ENCODE measurements at places on chromosomes 1 and 21. TPM values are rescaled to one million over a fixed set of nuclear protein-coding genes. Genes with fewer than 3 reads are reported as not detected.

HCN3 gene
- total RNA-seq: 0.32 TPM

FTCD gene
- total RNA-seq: not detected

DISP1 gene
- total RNA-seq: 0.97 TPM

POLR3GL gene
- total RNA-seq: 18.8 TPM

C4BPA gene
- total RNA-seq: not detected

GJA5 gene
- 162 TPM for total RNA-seq

DESI2 gene
- total RNA-seq: 54.2 TPM

SPATA6 gene
- total RNA-seq: 3.0 TPM

SKI gene
- 14.0 TPM for total RNA-seq

INSRR gene
- total RNA-seq: not detected

F5 gene
- not detected for total RNA-seq

SLC35D1 gene
- total RNA-seq: 9.3 TPM

KIF21B gene
- total RNA-seq: 1.1 TPM

IL22RA1 gene
- total RNA-seq: not detected

LSM10 gene
- total RNA-seq: 11.1 TPM

SERPINC1 gene
- not detected for total RNA-seq

SPRR1B gene
- total RNA-seq: not detected

TMEM234 gene
- 11.1 TPM for total RNA-seq

DNASE2B gene
- not detected for total RNA-seq

CD53 gene
- total RNA-seq: 0.97 TPM

KCNE2 gene
- total RNA-seq: not detected

CFHR5 gene
- total RNA-seq: not detected

CAMK2N1 gene
- 0.97 TPM for total RNA-seq

MED8 gene
- 70.5 TPM for total RNA-seq

LAMTOR2 gene
- 82.2 TPM for total RNA-seq

LRRC39 gene
- 0.30 TPM for total RNA-seq

DMRTB1 gene
- not detected for total RNA-seq

OPRD1 gene
- total RNA-seq: not detected

Measured in epithelial cell of umbilical artery (primary cell).